Inflammatory macrophage treated with lipopolysaccharide for 1 hour (primary cell): ENCODE measurements at places on chromosomes 6 and 20.

- DNase-seq: peak; percentile 71
Observed at GRCh38 chr6:84093441-84094435, 60.2 kb downstream of the MRAP2 start.

DNA sequence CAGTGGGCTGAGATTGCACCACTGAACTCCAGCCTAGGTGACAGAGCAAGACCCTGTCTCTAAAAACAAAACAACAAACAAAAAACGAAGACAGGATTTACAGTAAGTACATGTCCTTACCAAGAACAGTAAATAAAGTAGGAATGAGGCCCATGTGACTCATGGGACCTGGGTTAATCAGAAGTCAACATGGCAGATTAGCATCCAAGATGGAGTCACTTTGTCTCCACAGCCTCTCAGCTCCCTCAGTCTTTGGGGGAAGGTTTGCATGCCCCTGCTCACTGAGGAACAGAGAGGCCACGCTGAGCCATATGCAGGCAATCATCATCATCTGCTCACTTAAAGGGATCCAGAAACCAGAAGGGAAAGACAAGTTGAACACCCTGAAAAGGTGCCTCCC, 7.8 kb upstream of the MUC22 start:
- no peak for DNase-seq

DNA sequence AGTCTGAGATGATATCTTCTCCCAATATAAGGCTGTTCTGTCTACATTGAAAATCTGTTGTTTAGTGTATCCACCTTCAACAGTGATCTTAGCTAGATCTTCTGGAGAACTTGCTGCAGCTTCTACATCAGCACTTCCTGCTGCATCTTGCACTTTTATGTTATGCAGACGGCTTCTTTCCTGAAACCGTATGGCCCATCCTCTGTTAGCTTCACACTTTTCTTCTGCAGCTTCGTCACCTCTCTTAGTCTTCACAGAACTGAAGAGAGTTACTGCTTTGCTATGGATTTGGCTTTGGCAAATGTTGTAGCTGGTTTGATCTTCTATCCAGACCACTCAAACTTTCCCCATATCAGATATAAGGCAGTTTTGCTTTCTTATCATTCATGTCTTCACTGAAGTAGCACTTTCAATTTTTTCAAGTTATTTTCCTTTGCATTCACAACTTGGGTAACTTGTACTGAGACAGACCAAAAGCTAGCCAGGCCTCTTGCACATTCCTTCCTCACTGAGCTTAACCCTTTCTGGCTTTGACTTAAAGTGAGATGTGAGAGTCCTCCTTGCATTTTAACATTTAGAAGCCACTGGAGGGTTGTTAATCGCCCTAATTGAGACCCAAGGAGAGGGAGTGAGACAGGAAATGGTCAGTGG, 110.1 kb downstream of the PREP start:
- no peak for DNase-seq

DNA sequence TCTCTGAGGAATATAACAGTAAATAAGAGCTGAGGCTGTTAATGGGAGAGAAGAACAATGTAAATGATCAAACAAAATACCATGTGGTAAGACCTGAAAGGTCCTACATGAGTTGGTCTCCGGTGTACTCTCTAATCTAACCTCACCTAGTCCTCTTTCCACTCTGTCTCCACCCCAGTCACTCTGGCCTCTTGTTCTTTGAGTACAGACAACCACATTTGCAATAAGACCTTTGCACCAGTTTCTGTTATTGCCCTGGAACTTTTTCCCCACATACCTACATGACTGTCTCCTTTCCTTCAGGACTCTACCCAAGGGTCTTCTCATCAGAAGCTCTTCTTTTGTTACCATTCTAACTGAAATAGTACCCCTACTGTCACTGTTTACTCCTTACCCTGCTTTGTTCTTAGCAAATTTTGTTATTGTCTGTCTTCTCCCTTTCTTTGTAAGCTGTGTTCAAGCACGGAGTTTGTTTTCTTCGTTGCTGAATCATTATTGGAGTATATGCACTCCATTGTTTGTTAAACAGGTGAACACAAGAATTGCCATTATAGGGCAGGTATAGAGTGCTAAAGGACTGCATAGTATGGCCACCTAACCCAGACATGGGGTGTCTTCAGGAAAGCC, 37.3 kb downstream of the MAPK14 start:
- no peak for DNase-seq

DNA sequence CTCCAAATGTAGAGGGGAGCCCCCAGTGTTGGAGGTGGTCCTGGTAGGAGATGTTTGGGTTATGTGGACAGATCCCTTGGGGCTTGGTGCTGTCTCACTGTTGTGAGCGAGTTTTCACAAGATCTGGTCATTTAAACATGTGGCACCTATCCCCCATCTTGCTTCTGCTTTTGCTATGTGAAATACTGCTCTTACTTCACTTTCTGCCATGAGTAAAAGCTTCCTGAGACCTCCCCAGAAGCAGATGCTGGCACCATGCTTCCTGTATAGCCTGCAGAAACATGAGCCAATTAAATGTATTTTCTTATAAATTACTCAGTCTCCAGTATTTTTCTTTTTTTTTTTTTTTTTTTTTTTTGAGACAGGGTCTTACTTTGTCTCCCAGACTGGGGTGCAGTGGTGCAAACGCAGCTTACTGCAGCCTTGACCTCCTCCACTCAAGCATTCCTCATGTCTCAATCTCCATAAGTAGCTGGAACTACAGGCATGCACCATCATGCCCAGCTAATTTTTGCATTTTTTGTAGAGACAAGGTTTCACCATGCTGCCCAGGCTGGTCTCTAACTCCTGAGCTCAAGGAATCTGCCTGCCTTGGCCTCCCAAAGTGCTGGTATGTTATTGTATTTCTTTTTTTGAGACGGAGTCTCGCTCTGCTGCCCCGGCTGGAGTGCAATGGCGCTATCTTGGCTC, 177.1 kb downstream of the ALDH8A1 start:
- DNase-seq: peak; percentile 23

DNA sequence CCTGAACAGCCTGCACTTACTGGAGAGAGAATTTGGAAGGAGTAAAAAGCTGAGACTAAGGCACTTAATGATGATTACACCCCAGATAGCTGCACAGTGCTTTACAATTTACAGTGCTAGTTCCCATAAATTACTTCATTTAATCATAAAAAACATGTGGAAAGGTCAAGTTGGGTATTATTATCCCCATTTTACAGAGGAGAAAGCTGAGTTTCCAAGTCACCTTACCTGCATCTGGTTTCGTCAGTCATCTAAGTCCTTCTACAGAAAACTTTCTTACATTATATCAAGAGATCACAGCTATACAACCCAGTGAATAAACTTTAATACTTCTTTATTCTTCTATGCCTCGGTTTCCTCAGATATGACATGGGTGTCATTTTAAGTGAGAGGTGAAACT, 3.3 kb downstream of the PTPRK start:
- DNase-seq: no peak

DNA sequence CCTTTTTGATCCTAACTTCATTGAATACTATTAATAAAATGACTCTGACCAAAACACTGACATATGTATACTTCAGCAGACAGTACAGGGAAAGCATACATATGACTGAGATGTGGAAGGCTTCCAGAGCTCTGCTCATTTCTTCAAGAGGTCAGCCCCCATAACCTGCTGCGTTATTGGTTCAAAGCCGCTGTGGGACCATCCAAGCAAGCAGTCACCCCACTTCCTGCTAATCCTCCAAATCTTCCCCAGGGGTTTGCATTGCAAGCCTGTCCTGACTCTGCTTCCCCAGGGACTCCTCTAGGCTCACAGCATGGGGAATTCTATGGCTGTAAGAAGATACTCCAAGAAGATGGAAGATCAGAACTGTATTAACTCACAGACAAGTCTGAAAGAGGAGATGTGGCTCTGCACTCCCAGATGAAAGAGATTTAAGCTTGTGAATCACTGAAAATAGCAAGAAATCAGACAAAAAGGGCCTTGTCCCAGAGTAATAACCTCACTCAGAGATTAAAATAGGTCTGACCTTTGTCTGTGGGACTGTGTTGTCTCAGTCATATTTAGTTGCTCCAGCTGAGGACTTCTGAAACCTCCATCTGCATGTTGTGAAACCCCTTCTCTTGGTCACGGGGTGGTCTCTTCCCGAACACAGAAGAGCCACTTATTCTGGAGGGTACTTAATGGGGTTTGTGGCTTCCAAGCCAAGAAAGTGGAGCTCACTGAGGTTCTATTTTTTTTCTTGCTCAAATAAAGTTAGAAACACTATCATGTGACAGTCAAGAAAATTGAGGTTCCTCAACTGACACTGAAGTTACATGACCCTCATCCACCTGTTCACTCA, 101.5 kb upstream of the MARCKS start:
- no peak for DNase-seq

- peak; percentile 96 for DNase-seq
Observed at GRCh38 chr6:155177363-155177961, 86.4 kb upstream of the CLDN20 start.

- DNase-seq: no peak
Observed at GRCh38 chr6:52249078-52249477, 4.8 kb upstream of the IL17F start.

DNA sequence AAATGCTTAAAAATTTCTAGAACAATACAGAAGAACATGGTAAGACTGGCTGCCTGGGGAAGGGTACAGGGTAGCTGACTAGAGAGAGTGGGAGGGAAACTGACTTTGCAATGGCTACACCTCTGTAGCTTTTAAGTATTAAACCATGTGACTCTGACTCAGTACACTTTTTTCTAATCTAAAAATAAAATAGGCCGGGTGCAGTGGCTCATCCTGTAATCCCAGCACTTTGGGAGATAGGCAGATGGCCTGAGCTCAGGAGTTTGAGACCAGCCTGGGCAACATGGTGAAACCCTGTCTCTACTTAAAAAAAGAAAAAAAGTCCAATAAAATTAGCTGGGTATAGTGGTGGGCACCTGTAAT, 18.5 kb downstream of the ATP9A start:
- peak; percentile 35 for DNase-seq

DNA sequence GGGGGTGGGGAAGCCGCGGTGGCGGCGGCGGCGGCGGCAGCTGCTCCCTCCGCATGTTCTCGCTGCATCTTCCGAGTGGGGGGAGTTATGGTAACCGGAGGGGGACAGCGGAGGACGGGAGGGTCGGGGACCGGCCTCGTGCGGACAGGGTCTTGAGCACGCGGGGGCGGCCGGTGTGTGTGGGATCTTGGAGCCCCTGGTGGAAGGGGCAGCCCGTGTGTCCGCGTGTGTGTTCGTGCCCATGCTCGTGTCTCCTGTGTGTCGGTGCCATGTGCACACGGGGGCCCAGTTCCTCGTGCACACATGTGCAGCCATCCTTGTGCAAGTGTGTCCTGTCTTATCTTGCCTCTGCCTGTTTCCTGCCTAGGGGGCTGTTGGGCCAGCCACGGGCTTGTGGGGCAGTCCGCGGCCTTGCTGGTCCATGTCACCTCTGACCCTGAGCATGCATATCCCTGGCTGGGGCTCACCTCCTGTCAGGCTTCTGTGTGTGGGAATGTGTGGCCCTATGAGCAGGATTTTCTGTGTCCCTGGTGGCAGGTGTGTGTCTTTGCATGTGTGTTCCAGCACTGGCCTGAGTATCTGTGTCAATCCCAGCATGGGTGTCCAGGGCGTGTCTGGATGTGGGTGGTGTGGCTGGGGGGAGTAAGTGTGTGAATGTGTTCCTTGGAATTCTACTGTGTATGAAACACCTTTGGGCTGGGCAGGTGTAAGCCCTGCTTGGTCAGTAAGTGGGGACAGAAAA, 8.5 kb downstream of the SYNGAP1 start:
- DNase-seq: no peak

DNA sequence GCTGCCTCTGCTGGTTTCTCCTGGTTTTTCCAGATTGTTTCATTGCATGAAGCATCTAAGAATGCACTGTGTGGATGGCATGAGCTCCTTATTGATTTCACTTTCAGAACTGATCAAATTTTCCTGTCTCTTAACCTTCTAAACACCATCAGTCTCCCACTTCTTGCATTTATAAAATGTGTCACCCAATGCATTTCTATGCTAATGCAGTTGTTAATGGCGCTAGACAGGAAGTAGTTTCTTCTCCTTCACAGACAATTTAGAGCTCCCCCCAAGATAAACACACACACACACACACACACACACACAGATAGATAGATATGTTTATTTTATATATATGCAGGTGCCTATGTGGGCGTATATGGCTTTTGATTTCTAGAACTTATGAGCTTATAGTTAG, 45.6 kb upstream of the FOXA2 start:
- DNase-seq: no peak

- DNase-seq: no peak
Observed at GRCh38 chr6:35391240-35391968, 49.0 kb downstream of the PPARD start.

DNA sequence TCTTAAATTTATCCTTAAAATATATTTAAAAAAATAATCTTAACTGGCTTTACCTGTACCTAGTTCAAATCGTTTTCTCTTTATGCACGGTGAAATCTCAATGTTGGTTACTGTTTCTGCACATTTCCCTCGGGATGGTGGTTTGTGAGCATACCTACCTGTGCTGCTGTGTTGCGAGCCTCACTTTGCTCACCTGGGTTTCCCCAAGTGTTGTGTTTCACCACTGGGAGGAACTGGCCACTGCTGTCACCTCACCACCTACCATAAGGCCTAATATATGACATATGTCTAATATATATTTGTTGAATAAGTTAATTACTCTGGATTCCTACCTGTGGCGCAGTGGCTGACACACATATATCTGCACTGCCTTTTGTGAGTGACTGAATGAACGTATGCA, 493.5 kb upstream of the FLRT3 start:
- no peak for DNase-seq

DNA sequence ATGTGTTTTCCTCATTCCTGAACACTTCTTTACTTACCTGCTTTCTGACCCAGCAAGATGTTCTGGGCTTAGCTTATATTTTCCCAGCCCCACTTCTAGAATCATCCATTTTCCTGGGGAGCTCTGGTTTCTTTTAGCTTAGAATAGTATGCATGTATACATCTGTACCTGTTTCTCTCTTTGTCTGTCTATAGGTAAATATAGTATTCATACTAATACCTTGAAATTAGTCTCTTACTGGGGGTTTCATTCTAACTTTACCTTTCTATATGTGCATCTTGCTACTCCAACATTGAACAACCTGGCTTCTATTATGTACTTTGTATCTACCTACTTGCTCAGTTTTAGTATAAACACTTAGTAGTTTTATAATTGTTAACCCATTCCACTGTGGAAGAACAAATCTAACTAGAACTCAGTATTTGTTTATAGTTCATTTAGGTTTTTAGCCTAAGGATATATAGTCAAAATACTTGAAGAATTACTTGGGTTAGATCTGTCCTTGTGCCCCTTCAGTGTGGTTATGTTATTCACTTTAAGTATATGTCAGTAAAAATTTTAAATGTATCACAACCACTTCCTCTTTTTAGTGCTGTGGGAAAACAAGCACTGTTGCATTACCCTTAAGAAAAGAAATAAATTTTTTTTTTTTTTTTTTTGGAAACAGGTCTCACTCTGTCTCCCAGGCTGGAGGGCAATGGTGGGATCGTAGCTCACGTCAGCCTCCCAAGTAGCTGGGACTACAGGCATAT, 54.0 kb downstream of the ASXL1 start:
- DNase-seq: peak; percentile 27

- DNase-seq: no peak
Observed at GRCh38 chr6:114310053-114310452, 32.8 kb downstream of the HS3ST5 start.

GRCh38 chr6:110557199-110557598, 80.8 kb upstream of the SLC22A16 start:
- no peak for DNase-seq
